ENCODE measurements at places on chromosomes 11 and 22.

GRCh38 chr11:3796801-3797328, 489 bp downstream of the NUP98 start:
- DNase-seq = peak; percentile 10

- no peak for DNase-seq
These were observed 14.0 kb downstream of the IGLL1 start for GRCh38 chr22:23565915-23566704.

GRCh38 chr11:72512956-72513355, 78.6 kb upstream of the CLPB start:
- no peak for DNase-seq

DNA sequence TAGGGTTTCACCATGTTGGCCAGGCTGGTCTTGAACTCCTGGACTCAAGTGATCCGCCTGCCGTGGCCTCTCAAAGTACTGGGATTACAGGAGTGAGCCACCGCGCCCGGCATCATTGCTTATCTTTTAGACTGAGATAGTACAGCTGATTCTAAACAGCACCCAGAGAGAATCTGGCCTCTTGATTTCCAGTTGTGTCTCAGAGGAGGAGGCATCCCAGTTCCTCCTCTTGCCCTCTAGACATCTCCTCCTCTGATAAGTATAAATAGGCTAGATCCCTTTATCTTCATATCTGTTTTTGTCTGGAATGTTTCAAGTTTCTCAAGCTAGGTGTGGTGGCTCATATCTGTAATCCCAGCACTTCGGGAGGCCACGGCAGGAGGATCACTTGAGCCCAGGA, 7.0 kb downstream of the MARK2 start:
- no peak for DNase-seq

DNA sequence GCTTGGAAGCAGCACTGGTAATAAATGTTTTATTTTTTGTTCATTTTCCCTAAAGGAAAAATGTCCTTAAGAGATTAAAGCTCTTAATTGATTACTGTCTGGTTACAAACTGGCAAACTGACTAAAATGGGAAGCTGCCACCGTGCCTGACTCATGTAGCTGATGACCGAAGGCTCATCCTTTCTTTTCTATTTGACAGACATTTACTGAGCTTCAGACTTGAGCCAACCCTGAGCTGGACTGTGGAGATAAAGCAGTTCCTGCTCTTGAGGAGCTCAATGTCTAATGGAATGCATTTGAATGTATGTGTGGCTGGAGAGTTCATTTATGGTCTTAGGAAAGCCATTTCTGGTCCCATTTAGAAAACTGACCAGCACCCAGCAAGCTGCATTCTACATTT, 91.3 kb downstream of the RNF169 start:
- no peak for DNase-seq

- no peak for DNase-seq
These were observed 17.6 kb downstream of the INCENP start for GRCh38 chr11:62141111-62142042.
